Stimulated activated naive CD4-positive, alpha-beta T cell treated with Interleukin-2 at 50 U/mL for 16 hours (primary cell): ENCODE measurements at places on chromosomes 2 and 18.

- no peak for DNase-seq
Measured at GRCh38 chr2:98901702-98902101, 34.3 kb downstream of the CRACDL start.

DNA sequence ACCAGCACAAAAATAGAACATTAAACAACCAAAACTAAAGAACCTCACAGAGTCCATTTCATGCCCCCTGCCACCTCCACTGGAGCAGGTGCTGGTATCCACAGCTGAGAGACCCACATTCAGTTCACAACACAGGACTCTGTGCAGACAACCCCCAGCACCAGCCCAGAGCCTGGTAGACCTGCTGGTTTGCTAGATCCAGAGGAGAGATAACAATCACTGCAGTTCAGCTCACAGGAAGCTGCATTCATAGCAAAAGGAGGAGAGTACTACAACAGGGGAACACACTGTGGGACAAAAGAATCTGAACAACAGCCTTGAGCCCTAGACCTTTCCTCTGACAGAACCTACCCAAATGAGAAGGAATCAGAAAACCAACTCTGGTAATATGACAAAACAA is 326.7 kb downstream of the METTL4 start:
- no peak for DNase-seq

DNA sequence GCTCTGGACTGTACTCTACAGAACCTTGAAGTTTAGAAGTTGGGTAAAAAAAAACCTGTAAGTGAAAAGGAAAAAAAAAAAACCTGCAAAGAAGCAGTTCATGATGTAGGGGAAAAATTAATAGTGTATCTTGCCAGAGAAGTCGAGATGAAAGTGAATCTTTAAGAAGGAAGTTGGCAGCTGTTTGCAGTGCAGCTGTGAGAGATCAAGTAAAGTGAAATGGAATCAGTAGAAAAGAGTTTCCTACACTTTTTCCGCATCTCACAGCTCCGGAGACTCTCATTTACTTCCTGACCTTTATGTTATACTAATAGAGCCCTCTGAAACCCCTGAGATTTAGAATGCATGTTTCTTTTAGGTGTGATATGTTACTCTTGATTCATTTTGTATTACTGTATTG is 19.2 kb downstream of the RNMT start:
- no peak for DNase-seq

DNA sequence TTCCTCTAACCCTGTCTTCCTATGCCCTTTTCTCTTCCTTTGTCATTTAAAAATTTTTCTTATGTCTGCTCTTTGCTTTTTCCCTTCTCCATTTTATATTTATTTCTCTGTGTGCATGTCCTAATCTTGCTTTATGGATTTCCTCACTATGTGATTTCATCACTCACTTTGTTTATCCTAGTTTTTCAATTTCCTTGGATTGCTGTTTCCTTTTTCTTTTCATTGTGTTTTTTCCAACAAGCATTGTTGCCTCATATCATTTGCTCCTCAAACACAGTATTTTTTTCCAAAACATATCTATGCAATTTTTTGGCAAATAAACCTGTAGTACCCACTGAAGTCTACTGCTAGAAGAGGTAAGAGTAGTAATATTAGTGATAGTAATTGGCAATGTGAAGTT is 67.4 kb upstream of the PNPT1 start:
- no peak for DNase-seq

DNA sequence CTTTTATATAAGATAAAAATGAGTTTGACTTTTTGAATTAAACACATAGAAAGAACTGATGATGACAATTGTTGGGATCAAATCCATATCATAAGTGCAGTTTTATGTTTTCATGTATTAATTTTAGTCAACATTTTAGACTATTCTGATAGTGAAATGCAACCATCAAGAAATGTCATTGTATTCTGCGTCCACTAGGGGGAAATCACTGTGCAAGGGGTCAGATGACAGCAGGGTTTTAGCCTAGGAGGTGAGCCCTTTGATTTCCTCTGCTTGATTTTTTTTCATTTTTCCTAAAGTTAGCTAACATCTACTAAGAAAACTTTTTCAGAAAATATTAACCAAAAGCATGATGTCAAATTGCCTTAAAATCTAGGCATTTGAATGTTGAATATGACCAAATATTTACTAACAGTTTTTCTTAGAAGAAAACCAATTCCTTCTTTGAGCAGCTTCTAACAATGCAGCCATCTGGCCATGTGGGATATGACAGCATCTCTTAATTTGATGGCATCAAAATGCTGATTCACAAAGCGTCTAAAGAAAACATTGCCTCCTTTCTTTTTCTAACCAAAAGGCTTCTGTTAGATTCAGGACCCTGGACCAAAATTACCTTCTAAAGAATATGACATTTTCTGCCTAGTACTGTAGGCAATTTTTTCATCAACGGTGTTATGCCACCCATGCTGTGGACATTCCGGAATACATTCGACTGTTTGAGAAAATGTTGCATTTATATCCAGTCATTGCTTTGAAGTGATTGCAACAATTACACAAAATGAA is 141.5 kb downstream of the SPHKAP start:
- no peak for DNase-seq

DNA sequence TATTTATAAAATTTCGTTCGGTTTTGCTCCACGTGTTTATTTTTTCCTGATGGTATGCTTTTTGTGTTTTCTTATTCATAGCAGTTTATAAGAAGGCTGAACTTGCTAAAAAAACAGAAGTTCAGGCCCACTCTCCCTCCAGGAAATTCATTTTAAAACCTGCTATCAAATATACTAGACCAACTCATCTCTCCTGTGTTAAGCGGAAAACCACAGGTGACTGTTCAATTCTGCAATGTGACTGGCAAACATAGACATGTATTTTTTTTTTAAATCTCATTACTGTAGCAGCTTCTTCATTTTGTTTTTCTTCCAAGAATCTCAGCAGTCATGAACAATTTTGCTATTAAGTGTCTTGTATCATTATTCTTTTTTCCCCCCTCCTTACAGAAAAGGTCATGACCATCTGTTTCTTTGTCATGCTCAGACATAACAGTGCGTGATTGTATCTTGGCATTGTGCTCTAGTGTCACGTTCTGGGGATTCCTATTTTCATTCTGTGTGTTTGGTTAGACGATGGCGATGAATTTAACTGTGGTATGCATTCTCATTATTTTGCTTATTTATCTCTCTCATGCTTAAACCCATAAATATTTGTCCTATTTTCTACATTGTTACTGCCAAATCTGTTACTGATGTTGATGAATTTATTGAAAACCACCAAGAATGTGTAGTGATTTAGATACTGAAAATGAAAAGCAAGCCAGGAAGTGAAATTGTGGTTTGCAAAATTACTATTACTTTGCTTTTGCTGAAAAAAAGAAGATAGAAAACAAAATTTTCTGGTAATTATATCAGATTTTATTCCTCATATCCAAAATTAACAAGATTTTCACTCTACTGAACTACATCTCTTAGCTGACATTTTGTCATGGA is 74.6 kb upstream of the UNC80 start:
- DNase-seq: no peak

- no peak for DNase-seq
Measured at GRCh38 chr2:626491-627339, 50.5 kb downstream of the TMEM18 start.

- no peak for DNase-seq
Measured at GRCh38 chr18:9429662-9429993, 45.7 kb upstream of the RALBP1 start.

- DNase-seq: no peak
Measured at GRCh38 chr2:52335727-52336126, 1303.8 kb upstream of the NRXN1 start.

DNA sequence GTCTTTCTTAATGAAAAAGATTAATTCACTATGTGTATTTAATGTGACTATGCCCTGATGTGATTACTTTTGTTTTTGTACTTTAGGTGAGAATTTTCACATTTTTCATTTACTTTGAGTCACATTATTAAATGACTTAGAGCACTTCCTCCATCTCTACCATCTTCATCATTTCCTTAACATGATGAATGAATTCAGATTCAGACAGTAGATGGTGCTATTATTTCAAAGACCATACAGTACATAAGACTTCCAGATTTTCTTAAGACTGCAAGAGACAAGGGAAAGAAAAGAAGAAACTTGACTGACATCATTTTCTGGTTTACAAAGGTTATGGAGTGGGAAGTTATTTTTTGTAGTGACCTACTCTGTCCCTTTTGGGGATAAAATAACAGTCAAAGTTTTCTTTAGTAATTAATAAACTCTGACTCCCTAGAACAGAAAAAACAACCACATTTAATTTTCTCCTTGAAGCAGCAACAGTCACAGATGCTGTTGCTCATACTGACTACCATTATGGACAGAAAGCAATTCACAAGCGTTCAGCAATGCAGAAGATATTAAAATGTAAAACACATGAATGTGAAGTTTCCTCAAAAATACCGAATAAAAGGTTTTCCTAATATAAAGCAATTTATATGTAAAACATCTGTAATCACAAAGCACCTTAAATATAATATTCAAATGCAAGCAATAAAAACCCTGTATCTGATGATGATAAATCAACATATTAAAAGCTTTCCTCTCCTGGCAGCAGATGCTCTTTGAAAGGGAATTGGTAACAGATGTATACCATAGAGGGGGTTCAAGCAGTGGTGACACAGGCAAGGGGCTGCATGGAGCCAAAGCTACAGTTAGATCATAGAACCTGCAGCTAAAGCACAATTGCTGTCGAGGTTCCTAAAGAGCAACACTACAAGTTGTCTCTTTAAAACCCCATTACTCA is 1010.9 kb upstream of the NXPH2 start:
- no peak for DNase-seq

DNA sequence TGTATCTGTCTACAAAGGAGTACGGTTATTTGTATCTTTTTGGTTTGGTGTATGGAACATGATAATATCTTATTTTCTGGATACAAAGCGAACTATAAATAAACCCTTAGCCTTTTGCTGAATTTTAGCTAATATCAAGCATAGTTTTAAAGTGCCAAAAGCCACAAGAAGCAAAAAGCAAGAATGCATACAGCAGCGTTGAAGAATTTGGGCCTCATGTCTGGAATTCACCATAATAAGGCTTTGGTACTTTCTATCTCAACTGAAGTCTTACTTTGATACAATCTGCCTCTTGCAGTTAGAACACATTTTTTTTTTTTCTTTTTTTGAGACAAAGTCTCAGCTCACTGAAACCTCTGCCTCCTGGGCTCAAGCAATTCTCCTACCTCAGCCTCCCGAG is 151.5 kb downstream of the ERBB4 start:
- no peak for DNase-seq

- no peak for DNase-seq
Measured at GRCh38 chr18:75472906-75473305, 45.4 kb upstream of the SMIM21 start.

GRCh38 chr2:21277068-21278056 is 153.6 kb downstream of the TDRD15 start:
- DNase-seq: no peak

- DNase-seq: no peak
Measured at GRCh38 chr2:64854773-64855237, 134.4 kb upstream of the SLC1A4 start.

DNA sequence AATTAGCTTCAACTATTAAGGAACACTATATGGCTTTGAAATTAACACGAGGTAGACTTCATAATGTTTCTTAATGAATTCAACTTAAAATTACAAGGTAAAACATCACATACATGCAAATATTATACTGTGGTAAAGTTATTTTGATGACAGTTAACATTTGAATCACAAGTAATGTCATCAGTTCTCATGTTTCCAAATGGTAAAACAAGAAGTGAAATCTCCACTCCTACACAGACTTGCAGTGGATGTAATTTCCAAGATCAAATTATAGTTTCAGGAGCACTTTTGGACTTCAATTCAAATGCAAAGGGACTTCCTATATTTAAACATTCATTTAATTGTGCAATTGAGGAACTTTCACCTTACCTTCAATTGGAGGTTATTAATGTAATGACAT is 39.1 kb downstream of the C18orf54 start:
- DNase-seq: no peak

- DNase-seq: no peak
Measured at GRCh38 chr2:121064186-121064585, 220.8 kb downstream of the TFCP2L1 start.

DNA sequence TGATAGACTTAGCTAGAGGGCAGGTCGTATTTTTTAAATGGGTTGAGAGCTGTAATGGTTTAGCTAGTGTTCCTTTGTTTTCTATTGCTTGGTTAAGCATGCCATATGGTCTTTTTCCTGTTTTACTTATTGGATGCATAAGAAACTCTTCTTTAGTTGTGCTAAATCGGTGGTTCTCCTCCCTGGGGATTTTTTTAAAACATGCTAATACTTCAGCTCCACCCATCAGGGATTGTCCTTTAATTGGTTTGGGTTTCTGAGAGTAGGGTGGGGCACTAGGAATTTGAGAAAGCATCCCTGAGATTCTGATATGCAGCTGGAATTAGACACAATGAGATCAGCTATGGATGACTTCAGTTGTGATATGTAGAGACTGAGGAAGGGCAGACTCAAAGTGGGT is 497.2 kb downstream of the THSD7B start:
- no peak for DNase-seq

DNA sequence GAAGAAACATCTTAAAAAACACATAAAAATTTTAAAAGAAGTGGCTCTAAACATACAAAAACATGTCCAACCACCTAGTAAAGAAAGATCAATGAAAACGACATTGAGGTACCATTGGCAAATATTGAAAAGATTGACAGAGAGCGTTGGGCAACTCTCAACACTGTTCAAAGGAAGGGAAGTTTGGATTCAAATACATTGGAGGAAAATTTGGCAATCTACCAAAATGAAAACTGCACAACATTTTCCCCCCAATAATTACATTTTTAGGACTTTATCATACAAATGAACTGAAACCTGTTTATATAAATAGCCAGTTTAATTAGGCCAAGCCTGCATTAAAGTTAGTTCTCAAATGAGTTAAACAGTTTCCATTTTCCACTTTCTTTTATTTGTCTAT is 758.9 kb downstream of the NRXN1 start:
- no peak for DNase-seq

GRCh38 chr2:154813636-154814035 is 115.1 kb downstream of the KCNJ3 start:
- no peak for DNase-seq

DNA sequence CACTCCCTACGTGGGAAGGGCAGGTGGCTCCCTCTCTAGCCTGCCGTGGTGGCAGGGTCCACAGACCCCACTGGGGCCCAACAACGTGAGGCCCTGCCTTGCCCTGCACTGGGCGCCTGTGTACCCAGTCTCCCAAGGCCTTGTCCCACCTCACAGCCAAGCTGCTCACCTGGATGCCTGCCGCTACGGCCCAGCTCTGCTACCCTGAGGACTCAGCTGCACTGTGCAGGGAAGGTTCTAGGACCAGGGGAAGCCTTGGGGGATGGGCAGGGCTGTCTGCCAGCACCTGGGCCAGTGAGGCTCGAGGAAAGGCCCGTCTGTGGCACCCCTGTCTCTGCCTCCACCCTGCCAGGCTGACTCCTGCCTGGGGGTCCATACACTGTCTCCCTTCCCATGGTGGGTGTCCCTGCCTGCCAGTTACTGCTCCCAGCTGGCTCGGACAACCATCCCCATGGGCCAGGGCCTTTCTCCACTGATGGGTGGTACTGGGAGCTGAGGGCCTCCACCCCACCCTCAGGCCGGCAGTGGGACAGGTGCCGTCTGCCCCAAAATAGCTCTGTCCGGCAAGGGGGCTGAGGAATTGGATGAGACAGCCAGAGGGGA is 33.2 kb downstream of the HS6ST1 start:
- DNase-seq: no peak

- no peak for DNase-seq
Measured at GRCh38 chr2:59630789-59631188, 922.7 kb downstream of the BCL11A start.
